ENCODE measurements at places on chromosomes 5 and 9.

DNA sequence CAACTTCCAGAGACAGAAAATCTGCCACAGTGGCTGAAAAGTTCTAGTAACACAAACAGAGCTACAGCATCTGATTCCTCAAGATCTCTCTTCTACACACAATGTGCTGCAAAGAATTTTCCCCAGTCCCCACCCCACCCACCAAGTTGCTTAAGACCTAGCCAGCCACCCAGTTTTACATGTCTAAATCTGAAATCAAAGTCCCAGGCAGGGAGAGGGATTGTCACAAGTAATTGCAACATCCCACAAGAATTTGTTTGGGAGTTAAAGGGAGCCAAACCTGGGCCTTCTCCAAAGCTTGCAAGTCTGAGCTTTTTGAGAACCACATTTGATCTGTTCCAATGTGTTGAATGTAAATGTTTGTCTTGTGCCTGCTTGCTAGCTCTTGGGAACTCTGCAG lies 15.5 kb downstream of the IGIP start:
- no peak for DNase-seq

DNA sequence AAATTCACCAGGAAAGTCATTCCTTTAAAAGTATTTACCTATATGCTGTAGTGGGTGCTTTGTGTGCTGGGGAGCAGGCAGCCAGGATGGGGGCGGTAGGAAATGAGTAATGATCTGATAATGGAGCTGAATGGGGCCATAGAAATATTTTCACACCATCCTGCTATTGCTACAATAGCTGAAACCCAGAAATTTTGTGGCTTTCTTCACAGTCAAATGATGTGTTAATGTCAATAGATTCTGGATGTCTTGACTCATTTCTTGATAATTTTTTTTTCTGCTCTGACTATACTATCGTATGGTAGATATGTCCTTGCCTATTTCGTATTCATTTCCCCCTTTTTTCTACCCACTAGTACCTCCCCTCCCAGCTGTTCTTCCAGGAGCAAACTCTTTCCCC lies 59.5 kb downstream of the RORB start:
- no peak for DNase-seq

DNA sequence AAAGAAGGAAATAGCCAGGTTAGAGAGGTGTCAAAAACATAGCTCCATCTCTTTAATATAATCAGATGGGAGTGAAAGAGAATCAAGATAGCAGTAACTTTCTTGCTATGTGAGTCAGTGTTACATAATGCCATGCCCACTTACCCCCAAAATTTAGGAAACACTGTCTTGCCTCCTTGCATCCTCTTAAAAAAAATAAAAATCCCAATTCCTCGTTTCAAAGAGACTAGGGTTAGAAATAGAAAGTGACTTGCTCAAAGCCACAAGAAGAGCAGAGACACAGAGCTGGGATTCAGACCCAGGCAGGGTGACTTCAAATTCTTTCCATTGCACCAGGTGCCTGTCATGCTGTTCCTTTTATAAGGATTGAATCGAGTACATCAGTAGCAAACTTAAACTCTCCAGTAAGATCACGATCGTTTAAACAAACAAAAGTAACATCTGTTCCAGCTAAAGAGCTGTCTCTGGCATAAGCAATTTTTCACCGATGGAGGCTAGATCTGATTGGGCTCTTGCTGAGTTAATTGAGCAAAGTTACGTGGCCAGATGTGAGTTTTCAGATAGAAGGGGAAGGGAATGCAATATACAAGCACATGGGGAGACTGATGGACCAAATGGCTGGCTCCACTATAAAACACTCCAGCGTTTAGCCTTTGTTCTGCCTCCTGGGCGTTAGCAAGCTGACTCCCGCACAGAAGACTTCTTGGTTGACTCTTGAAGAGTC lies 176.9 kb downstream of the PALM2AKAP2 start:
- DNase-seq: no peak

GRCh38 chr5:83956386-83956785 lies 235.7 kb upstream of the HAPLN1 start:
- DNase-seq: no peak

GRCh38 chr5:33227247-33227646 lies 213.5 kb upstream of the TARS1 start:
- no peak for DNase-seq

DNA sequence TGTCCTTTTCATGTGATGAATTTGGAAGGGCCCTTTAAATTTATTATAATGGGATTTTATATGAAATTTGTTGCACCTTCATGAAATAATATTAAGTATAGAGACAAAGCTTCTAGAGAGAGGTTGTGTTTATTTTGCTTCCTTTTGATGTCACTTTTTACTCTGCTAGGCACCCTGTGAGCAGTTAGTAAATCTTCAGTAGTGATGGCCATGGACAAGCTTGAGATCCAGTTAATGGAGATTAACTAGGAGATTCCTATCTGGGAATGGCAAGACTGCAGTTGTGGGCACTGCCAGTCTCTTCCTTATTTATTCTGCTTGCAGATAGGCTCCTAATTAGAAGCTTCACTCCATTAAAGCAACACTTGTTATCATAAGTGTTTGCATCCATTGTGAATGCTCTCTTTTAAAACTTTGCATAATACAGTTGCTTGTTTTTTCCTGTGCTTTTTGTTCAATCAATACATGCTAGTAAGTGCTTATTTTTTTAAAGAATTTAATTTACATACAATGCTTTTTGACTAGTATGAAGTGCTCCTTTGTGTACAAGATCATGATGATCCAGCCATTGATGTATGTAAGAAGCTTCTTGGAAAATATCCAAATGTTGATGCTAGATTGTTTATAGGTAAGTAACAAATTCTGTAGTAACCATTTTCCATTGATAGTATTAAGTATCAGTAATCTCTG lies 25.9 kb downstream of the UGCG start:
- no peak for DNase-seq

- DNase-seq: no peak
Observed at GRCh38 chr5:34041247-34041972, 1.6 kb downstream of the C1QTNF3 start.
